ENCODE measurements at places on chromosomes 7 and 10.

- no peak for DNase-seq
Measured at GRCh38 chr7:1993776-1994740, 238.7 kb downstream of the MAD1L1 start.

DNA sequence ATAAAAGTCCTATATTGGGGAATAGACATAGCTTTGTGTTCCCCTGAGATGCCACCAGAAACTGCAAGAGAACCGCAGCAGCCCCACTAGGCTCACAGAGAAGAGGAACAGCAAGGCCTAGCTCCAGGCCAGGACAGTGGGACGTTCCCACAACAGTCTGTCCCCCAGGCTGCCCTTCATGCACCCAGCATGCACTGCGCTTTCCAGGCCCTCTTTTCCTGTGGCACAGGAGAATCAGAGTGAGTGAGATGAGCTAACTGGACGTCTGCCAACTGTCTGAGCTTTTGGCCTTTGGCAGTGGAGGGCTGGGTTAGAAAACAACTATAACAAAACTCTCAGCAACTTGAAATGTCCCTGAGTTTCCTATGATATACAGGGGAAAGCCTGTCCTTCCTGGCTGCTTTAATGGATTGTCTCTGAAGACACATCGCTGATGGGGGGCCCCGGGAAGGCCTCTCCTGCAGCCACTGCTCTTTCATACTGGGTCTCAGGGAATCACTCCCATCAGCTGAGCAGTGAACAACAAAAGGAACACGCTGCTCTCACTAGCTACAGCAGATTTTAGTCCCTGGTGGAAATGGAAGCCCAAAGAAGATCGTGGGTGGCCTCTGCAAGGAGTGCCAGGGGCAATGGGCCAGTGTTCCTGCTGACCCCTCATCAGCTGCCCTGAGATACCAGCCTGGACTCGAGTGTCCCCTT is 53.5 kb downstream of the PODXL start:
- DNase-seq = no peak

- DNase-seq = no peak
Measured at GRCh38 chr10:128163701-128164100, 37.5 kb upstream of the MKI67 start.

DNA sequence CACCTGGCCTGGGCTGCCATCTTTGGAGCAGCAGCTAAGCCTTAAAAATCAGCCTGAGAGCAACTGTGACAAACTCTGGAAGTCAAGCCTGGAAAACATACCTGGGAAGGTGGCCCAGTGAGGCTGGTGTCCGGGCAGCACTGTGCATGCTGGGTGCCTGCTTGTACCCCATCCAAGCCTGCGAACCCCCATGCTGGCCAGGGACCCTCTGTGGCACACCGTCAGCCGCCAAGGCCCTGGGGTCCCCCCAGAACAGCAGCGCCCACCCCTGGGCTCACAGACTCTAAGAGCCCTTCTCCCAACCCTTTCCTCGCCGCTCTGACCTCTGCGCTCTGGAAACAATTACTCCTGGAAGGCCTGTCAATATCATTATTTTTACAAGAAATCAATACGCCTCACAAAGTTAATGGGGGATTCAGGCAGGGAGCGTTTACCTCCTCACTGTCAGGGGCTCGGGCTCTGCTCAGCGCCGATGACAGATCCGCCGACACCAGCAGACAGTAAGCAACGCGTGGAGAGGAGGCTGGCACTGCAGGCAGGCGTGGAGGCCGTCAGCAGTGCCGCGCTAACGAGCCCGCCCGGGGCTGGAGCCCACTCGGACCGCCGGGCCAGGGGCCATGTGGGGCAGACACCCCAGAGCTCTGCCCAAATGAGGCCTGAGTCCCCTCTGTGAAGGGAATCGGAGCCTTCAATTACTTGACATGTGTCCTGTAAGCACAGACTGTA is 54.4 kb downstream of the EBF3 start:
- DNase-seq = no peak

DNA sequence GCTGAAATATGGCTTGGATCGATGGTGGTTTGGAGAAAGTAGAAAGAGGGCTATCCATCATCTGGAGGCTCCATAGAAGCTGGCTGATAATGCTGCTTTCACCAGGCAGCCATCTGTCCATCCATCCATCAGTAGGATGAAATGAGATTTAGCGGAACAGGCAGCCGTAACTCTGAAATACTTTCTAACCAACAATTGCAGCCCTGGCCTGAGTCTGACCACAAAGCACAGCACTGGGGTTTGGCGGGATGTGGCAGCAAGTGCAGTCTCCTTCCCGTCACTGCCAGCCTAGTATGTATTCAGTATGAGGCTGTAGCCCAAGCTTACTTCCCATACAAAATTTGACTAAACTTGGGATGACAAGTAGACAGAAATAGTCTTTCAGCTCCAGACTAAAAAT is 38.0 kb downstream of the R3HCC1L start:
- no peak for DNase-seq

DNA sequence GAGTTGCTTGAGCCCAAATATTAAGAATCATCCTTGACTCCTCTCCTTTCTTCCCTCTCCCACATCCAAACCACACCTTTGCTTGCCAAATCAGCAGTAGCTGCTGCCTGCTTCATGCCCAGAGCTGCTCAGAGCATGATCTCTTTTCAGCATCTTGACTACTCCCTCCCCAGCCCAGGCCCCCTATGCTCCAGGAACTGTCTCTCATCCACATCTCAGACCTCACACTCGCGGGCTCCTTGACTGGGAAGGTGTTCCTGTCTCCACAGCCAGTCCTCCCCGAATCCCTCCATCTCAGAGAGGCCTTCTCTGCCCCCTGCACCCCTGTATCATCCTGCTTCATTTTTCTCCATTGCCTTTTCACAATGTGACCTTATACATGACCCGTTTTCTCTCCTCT is 157.0 kb downstream of the DNAJB6 start:
- no peak for DNase-seq

- DNase-seq = no peak
Measured at GRCh38 chr10:115129752-115130151, 36.6 kb downstream of the ATRNL1 start.

DNA sequence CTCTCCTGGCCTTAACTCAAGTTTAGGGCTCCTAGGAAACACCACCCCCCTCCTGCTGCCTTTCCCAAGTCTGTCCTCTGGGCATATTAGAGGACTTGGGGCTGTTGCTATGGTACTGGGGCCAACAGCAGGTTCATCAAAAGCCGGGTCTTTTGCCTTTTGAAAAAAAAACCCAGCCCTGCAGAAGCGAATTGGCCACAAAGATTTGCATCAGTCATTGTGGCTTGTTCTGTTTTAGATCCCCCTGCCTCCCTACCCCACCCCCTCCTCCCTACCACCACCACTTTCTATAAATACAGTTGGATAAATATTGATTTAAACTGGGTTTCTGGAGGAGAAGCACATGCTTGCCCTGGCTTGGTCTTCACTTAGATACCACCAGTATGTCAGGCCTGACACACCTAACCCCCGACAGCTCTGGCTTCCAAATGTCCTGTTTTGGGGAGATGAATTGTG is 7.0 kb downstream of the MXI1 start:
- peak; percentile 15 for DNase-seq

- no peak for DNase-seq
Measured at GRCh38 chr10:75254739-75255138, 19.0 kb upstream of the COMTD1 start.

Measured in CD4-positive, alpha-beta T cell (primary cell).